Cerebellar nuclear complex (tissue), 1 donor: ENCODE measurements at places on chromosomes 2 and 18.

DNA sequence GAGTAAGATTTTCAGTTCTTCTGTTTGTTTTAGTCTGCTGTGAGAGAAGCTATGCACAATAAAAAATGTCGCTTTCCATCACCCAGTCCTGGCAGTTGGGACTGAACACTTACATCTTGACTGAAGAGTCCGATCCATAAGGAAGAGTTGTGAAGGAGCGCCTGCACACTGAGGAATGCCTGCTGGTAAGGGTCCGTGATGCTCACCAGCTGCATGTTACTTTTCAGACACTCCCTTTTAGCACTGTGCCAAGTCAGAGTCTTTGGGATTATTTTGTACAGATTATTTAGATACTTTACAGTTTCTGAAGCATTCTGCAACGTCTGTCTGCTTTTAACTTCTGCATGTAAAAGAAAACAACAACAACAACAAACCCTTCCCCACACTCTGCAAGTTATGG is 42.6 kb upstream of the CD302 start:
- DNase-seq, result no peak

GRCh38 chr18:50410008-50410407 is 35.2 kb downstream of the SKA1 start:
- no peak for DNase-seq

DNA sequence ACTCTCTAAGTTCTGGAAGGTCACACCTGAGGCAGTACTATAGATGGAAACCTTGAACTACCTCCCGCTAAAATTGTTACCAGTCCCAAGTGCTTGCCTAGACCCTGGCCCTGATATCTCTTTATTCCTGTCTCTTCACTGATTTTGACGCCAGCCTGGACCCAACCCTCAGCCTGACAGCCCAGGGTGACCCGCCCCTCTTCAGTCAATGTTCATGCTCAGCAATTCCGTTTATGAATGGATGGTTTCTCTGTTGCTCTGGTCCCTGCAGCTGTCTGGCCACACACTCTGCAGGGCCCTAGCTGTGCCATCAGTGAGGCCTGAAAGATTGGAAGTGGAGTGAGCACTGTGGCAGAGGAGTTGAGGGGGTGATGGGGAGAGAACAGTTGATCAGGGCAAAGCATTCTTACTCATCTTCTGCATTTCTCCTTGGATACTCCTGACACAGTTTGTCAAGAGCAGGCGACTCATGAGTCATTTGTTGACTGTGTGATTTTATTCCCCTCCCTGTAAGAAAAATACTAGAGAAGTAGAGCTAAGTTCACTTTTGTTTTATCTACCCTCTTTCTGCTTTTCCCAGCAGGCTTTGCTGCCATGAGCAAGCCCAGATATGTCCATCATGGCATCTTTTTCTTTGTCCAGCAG is 46.0 kb downstream of the NPAS2 start:
- no peak for DNase-seq

DNA sequence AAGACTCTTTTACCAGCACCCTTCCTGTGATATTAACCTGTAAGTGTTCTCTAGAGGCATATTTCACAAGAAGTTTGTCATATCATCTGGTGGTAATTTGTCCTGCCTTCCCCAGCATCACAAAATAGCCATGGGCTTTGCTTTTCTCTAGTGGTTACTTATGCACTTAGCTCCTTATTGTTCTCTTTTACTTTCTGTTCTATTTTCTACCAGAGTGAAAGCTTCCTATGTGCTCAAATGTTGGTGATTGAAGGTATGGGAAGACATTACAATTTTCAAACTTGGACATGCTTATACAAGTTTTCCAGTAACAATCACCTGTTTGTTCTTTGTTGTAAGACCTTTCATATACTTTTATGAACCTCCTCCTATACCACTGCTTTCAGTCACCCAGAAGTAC is 87.0 kb upstream of the KCNH7 start:
- no peak for DNase-seq

- no peak for DNase-seq
Measured at GRCh38 chr18:69557282-69557681, 156.6 kb downstream of the DOK6 start.

DNA sequence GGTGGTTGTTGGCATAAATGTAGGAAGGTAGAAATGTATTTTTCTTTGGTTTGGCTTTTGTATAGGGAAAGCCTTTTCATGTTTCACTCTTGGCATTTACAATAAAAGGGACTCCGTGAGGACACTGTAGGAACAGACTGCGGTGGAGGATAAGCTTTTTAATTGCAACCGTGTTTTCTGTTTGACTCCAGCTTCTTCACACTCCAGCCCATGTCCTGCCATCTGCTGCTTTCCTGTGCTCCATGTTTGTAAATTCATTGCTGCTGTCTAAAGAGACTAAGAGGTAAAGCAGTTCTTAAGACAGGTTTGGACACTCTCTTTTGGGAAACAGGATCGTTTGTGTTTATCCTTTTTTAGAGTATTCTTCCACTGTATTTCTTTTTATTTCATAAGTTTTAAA is 33.3 kb downstream of the WDR75 start:
- no peak for DNase-seq

GRCh38 chr2:69509011-69509749 is 71.9 kb upstream of the NFU1 start:
- no peak for DNase-seq

- DNase-seq, result no peak
Measured at GRCh38 chr18:46809145-46809544, 52.3 kb upstream of the ST8SIA5 start.

DNA sequence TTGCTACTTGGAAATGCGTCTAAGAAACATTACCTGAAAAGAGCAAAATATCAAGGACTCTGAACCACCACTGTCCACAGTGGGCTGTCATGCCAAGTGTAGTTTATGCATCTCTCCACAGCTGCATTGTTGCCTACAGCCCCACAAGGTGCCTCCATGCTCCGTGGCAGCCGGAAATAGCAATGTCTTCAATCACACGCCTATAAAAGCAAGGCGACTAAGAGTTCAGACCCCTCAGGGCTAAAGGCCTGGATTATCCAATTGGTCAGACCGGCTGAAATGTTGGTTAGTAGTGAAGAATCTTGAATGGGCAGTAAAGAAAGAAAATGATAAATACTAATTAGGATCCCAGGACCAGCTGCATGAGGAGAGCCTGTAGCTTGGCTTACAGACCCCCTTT is 114.0 kb upstream of the SLC35G4 start:
- DNase-seq, result no peak

DNA sequence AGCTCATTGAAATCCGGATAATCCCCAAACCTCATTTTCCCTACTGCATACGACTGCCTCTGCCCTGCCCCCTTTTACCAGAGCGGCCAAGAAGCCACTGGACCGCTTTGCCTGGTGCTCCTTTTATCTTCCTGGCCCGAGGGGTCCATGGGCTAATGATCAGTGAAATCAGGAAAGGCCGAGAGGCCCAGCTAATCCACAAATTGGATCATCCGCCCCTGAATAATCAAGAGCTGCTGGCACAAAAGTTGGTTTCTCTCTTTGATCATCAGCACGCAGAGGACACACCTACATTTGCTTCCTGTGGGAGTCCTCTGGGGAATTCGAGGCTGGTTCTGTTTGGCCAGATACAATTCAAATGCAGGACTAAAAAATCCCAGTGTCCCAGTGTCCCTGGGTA is 144.5 kb downstream of the INSIG2 start:
- no peak for DNase-seq

DNA sequence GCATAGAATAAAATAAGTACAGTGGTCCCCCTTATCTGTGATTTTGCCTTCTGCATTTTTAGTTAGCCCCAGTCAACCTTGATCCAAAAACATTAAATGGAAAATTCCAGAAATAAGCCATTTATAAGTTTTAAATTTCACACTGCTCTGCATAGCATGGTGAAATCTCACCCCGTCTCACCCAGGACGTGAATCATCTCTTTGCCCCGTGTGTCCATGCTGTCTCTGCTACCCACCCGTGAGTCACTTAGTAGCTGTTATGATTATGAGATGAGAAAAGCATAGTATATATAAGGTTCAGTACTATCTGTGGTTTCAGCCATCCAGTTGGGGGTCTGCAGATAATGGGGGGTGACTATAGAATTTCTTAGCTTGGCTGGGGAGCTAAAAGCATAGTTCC is 67.3 kb downstream of the RHBDD1 start:
- no peak for DNase-seq

GRCh38 chr18:79812052-79812451 is 14.3 kb downstream of the KCNG2 start:
- no peak for DNase-seq

DNA sequence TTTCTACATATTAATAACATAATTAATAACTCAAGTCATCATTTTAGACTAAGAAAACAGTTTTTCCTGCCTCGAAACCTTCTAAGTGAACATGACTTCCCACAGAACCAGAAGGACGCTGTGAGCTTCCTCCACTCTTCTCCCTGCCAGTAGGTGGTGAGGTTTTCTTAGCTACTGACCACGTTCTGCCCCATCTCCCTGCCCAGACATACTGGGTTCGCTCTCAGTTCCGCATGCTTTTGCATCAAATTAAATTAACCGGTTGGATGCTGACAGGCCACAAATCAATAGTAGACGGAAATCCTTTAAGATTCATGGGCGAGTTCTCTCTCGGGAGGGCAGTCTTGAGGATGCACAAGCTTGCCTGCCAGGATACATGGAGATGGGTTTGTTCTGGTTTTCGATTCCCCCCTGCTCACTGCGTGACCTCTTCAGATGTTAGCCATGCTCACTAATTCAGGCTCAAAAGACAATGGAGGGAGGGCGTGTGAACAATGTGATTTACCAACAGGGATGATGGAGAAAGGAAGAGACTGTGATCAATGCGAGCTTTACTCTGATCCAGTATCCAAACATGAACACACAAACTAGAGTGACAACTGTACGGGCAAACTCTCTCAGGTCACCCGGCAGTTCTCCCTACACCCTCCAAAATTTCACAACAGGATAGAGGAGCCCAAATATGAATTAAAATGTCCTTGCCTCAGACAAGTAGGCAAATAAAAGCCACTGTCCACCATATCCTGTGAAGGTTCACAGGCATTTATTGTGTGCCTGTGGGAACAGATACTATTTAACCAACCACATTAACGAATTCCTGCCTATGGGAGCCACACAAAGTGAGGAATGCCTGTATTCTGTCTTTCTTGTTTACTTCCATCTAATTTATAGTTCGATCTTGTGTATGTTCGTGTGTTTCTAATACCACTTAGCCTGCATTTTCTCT is 375.7 kb downstream of the EIPR1 start:
- DNase-seq, result no peak

- no peak for DNase-seq
Measured at GRCh38 chr18:14961991-14962390, 214.0 kb downstream of the ANKRD30B start.

GRCh38 chr2:1593371-1594122 is 150.8 kb downstream of the PXDN start:
- no peak for DNase-seq

DNA sequence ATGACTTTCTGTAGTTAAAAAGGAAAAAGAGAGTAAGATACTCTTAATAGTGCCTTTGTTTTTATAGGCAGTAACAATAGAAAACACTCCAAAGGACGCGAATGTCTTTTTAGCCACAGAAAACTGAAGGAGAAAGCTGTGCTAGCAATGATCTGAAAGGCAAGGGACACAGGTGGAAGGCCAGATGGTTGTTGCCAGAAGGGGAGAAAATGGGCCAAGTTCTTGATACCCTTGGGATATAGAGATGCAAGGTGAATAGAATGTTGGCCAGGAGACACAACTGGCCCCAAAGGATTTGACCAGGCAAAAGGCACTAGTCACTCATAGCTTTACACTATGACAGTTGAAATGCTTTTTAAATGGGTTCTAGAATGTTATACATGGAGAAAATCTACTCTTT is 180.0 kb downstream of the NRXN1 start:
- peak; percentile 93 for DNase-seq

- no peak for DNase-seq
Measured at GRCh38 chr2:177972782-177973181, 99.8 kb downstream of the PDE11A start.

DNA sequence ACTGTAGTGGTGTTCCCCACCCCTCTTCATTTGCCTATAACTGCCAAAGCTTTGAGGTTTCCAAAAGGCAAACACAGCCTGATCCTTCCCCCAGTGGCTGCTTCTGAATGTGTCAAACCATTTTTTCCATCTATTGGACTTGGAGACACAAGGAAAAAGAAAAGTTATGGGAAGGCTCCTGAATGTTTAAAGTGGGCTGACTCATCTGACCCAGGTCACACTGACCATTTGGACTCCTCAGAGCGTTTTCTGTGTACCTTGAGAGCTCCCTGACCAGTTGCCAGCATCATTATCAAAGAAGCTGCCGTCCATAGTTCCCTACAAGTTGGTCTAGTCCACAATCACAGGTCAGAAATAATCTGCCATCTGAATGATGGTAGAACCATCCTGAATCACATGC is 123.4 kb upstream of the COL3A1 start:
- DNase-seq, result no peak

DNA sequence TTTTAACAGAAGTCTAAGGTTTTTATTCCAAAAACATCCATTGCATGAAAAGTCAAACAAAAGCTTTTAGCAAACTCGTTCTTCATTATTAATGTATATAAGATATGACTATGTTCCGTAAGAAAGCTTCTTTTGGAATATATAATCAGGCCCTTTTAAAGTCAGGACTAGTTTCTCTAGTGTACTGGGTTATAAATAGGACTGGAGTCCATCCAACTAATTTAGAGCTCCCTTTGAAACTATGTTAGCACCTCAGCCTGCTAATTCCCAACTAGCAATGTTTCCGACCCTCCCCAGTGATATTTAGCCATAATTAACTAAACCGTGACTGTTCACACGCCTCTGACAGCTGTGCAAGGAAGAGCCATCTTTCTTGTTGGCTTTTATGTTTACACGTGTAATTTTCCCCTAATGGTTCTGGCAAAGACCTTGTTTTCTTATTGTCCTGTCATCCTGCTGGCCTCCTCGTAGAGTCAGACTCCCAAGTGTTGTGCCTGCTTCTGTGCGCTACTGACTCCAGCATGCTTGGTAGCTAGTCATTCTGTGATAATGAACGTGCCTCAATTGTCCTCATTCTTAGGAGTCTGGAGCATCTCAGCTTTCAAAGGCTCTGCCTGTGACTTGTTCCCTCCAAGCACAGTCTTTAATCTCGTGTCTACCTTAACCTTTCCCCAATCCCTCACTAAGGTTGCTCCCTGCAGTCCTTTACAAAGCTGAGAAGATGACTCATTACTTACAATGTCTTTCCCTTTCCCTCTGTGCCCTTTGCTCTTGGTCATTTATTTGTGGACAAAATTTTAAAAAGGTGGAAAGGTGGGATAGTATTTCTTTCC is 172.2 kb upstream of the RASGRP3 start:
- DNase-seq, result no peak

GRCh38 chr2:115369400-115369799 is 927.0 kb downstream of the DPP10 start:
- no peak for DNase-seq

- DNase-seq, result no peak
Measured at GRCh38 chr2:224982910-224983711, 59.2 kb downstream of the DOCK10 start.

DNA sequence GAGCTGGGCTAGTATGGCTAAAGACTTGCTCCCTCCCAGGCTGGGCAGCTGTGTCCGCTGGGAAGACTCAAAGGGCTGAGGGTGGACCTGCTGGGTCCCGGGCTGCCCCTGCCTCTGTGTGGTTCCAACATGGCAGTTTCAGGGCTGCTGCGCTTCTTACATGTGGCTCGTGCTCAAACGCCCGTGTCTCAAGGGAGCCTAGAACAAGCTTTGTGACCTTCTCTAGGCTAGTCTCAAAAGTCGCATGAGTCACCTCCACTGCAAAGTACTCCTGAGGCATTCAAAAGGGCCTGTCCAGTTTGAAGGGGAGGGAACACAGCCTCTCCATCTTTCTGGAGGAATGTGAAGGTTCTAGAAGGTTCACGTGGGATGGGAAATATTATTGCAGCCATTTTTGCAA is 44.7 kb upstream of the RAB31 start:
- DNase-seq, result no peak
